ENCODE measurements at places on chromosomes 3 and 15.
A peak's percentile ranks its signal among the peaks of the same experiment; 100 is the strongest.

GRCh38 chr3:15476378-15476777 is 45.1 kb downstream of the COLQ start:
- DNase-seq: no peak

DNA sequence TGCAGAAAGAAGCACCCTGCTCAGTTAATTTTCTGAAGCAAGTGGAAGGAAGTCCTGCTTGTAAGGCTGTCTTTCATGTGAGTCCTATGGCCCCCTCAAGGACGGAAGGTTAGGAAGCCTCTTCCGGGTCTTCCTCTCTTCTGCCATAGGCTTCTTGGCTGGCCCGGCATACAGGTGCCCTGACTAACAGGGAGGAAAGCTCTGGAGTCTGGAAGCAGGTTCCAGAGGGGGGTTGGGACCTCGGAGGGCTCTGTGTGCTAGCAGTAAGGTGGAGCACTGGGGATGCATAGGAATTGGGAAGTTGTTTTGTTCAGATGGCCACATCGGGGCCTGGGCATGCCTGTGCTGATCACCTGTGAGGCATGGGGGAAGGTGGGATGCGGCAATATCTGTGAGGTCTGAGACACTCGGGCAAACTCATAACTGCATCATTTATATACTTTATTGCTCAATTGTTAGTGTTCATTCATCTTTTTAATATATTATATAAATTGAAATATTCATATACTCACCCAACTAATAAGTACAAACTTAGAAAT is 49.6 kb downstream of the TRAK1 start:
- no peak for DNase-seq

DNA sequence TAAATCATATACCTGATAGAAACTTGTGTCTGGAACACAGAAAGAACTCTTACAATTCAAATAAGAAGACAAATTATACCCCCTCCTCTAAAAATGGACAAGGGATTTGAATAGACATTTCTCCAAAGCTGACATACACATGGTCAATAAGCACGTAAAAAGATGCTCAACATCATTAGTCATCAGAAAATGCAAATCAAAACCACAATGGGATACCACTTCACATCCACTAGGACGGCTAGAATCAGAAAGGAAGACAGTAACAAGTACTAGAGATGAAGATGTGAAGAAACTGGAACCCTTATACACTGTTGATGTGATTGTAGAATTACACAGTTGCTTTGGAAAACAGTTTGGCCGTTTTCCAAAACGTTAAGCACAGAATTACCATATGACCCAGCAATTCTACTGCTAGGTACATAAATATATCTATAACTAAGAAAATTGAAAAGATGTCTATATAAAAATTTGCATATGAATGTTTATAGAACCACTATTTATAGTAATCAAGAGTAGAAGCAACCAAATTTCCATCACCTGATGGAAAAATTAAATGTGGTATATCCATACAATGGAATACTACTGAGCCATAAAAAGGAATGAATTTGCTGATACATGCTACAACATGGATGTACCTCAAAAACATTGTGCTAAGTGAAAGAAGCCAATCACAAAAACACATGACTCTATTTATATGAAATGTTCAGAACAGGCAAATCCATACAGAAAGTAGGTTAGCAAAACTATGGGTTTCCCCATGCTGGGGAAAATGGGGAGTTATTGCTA is 60.8 kb downstream of the GREM1 start:
- DNase-seq: no peak

DNA sequence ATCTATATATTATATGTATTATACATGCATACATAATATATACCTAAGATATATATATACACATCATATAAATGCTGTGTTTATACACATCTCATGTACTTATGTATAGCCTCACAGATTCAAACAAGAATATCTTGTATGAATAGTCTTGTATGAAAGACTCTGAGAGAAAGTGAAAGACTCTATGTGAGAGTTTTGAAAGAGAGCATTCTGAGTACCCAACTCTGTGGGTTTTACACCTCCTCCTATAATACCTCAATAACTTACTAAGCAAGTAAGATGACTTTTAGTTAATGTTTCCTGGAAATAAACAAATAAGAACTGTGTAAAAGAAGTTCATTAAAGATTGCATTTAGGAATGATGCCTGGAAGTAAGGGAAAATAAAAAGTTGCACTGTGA is 108.1 kb upstream of the GMNC start:
- no peak for DNase-seq

GRCh38 chr15:67685008-67685599 is 140.2 kb upstream of the SKOR1 start:
- DNase-seq: peak; percentile 11

DNA sequence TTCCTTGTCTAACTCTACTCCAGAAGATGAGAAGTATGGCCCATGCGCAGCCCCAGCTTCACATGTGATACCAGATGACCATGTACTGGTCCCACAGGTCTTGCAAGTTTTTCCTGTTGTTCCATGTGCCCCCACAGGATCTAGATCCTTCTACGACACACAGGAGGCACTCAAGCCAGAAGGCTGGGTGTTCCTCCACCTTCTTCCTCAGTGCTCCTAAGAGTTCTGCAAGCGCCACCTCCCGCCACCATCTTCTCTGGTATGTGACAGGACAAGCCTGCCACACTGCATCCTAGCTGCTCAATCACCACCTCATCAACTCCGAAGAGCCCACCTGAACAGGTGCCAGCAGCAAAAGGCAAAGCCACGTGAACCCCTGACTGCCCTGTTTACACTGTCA is 43.1 kb downstream of the XXYLT1 start:
- DNase-seq: no peak

GRCh38 chr3:160754371-160754854 is 1.6 kb upstream of the PPM1L start:
- DNase-seq: peak; percentile 2

DNA sequence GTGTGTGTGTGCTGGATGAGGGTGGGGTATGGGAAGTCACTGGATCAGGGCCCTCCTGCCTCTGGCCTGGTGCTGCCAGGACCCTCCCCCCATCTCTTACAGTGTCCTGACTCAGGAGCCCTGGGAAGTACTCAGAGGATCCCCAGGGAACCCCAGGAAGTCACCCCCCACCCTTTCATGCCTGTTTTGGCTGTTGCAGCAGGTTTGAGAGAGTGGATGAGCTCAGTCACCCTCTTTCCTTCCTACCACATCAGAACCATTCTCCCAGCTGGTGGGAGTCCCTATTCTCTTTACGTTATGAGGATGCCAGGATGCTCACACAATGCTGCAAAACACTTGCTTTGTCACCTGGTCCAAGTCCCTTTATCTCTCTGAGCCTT is 59.0 kb downstream of the BDH1 start:
- DNase-seq: no peak

GRCh38 chr3:147737376-147737775 is 328.2 kb downstream of the ZIC1 start:
- DNase-seq: peak; percentile 34

GRCh38 chr3:98754483-98754882 is 8.7 kb upstream of the ST3GAL6 start:
- DNase-seq: no peak

DNA sequence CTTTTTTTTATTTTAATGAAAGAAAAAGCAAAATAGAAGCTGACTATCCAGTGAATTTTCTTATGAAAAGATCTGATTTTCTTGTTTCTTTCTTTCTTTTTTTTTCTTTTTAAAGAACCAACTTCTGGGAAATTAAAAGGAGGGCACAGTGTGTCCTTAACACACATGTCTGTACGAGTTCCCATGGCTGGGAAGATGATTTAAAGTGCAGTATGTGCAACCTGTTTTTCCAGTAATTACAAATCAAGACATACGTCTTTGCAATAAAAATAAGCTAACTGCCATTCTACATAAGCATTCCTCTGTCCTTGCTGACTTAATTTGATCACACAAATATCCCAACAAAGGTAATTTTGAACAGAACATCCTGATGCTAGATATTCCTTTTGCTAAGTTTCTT is 416.1 kb downstream of the ROBO1 start:
- DNase-seq: no peak

DNA sequence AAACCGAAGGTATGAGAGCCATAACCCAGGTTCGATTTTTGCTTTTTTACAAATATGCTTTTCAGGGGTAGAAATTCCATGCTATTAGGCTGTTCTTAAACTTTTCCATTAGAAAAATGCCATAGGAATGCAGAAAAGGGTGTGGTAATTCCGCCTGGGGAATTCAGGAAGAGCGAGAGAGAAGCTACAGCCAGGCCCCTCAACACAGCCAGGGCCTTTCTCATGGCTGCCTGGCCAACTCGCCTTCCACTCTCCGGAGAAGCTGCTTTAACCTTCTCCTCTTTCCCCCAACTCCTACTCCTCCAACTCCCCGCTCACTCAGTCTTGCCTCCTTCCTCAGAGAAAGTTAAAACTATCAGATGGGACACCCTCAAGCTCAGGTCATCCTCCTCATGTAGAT is 9.1 kb upstream of the TICRR start:
- DNase-seq: peak; percentile 12

DNA sequence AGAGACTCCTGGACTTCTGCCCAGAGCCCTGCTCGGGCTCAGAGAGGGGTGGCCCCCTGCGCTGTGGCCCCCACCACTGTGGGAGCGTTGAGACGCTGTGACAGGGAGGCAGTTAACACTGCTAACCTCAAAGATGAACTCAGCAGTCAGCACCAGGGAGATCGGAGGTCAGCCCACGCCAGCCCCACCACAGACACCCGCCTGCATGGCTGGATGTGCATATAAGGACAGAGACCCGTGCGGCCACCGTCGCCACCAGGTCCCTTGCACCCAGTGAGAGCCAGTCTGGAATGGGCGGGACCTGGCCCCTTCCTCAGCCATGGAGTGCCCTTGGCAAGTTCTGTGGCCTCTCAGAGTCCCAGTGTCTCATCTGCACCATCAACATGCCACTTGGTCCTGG is 48.5 kb upstream of the FURIN start:
- no peak for DNase-seq
